ENCODE measurements at places on chromosomes 5 and 9. TPM values are rescaled to one million over a fixed set of nuclear protein-coding genes. Genes with fewer than 3 reads are reported as not detected.

DNA sequence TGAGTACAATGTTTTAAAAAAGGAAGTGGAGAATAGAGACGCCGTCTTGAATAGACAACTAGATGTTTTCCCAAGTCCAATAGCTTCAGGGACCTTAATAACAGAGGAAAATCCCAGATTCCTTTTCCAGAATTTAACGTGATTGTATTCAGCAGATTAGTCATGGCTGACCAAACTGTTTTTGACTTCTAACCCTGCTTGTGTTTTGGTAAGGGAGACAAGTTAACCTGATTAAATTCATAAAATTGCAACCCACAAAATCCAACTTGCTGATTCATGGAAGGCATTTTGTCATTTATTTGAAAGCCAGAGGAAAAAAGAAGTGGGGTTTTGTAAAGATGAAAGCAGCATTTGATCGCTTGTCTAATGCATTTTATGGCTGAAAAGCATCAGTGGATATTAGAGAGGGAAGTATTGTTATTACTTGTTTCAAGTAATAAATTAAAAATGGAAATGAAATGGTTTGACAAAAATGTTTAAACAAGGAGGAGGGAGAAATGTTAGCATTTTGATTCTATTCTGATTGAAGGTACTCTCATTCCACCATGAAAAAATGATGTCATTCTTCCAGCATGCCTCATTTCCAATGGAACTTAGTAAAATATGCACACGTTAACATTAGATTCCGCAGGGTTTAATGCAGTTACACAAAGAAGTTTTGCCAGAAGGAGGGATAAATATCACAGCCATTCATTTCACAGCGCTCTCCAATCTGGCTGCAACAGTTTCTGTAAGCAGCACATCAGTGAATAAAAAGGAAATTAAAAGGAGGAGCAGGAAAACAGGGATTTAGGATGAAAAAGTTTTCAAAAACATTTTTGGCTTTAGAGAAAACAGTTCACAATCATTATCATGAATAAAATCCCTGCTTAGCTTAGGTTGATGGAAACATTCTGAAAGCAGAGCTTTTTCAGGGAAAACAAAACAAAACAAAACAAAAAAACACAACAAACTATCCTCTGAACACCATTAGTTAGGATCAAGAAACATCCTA, 314.7 kb downstream of the PRR16 start:
- no peaks in the 10 kb centered on the region for H3K27me3 ChIP-seq
- H3K27ac ChIP-seq: no peak overlapping the region
- no peaks in the 10 kb centered on the region for H3K4me1 ChIP-seq

DNA sequence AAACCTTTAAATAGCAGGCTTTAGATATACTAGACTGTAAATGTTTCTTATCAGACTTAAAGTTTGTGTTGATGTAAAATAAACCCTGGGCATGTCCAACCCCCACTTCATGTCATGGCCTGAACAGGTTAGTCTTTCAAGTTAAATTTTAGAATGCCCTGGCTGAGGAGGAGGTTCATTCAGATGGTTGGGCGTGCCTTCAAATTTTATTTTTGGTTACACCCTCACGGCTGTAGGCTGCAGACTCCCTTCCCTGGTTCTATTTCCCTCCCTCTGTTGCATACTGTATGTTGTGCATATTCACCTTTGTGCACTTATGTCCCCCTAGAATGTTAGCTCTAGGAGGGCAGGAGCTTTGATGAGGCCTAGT, 5.3 kb upstream of the BICD2 start:
- no peak overlapping the region for H3K4me3 ChIP-seq
- peaks cover 6% of the 10 kb centered on the region for H3K4me1 ChIP-seq
- no peaks in the 10 kb centered on the region for H3K27me3 ChIP-seq
- no peak for DNase-seq
- H3K27ac ChIP-seq: no peak overlapping the region
- no peaks in the 10 kb centered on the region for H3K36me3 ChIP-seq

GRCh38 chr9:136004712-136005111, 43.5 kb upstream of the UBAC1 start:
- DNase-seq: no peak
- H3K27me3 ChIP-seq: no peaks in the 10 kb centered on the region
- peak overlapping the region; percentile 7 for H3K27ac ChIP-seq
- H3K36me3 ChIP-seq: no peaks in the 10 kb centered on the region
- H3K4me3 ChIP-seq: no peak overlapping the region

- no peaks in the 10 kb centered on the region for H3K4me1 ChIP-seq
- no peak overlapping the region for H3K27ac ChIP-seq
- no peak overlapping the region for H3K4me3 ChIP-seq
- DNase-seq: no peak
- no peaks in the 10 kb centered on the region for H3K36me3 ChIP-seq
Observed at GRCh38 chr9:116432051-116432450, 255.1 kb upstream of the TRIM32 start.

DNA sequence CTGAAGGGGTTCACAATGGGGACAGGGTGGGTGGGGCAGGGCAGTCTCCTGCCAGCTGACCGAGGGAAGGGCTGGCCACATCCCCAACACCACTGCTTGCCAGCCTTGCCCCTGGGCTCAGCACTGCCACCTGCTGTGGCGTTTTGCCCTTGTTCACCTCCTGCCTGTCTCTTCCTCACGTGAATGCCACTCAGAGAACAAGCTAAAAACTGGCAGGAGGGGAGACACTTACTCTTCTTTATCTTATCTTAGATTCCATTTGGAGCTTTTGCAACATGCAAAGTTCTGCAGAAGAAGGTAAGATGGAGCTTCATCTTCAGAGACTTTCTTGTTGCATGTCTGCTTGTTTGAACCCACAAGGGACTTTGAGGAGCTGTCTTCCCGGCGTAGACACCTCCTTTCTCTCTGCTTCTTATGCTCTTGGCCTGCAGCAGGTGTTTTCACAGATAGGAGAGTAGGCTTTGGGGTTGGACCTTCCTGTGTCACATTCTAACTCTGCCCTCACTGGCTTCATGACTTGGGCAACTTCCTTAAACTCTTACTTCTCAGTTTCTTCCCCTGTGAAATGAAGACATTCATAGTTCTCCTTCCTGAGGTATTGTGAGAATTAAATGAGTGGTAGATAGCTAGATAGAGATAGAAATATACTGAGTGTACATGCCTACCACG, 4.1 kb downstream of the LRSAM1 start:
- no peaks in the 10 kb centered on the region for H3K27me3 ChIP-seq
- no peak overlapping the region for H3K4me3 ChIP-seq
- no peak overlapping the region for H3K27ac ChIP-seq
- DNase-seq: no peak
- H3K4me1 ChIP-seq: peaks cover 5% of the 10 kb centered on the region

The STPG3 gene
- not detected for total RNA-seq

DNA sequence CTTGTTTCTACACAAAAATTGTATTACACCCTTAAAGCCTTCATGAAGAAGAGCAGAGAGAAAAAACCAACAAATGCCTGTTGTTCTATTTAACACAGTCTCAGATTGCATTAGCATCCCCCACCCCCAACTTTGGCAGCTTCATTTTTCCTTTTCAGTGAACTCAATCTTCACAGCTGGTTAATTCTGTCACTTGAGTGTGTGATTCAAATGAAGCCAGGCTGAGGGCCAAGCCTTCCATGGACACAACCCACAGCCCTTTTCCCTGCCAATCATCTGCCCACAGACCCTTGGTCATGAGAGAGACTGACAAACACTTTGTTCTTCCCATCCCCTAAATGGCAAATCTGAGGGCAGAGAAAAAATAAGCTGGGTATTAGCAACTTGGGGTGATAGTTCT, 217.5 kb upstream of the NMUR2 start:
- DNase-seq: no peak
- H3K27ac ChIP-seq: no peak overlapping the region
- no peak overlapping the region for H3K4me3 ChIP-seq
- no peaks in the 10 kb centered on the region for H3K27me3 ChIP-seq

DNA sequence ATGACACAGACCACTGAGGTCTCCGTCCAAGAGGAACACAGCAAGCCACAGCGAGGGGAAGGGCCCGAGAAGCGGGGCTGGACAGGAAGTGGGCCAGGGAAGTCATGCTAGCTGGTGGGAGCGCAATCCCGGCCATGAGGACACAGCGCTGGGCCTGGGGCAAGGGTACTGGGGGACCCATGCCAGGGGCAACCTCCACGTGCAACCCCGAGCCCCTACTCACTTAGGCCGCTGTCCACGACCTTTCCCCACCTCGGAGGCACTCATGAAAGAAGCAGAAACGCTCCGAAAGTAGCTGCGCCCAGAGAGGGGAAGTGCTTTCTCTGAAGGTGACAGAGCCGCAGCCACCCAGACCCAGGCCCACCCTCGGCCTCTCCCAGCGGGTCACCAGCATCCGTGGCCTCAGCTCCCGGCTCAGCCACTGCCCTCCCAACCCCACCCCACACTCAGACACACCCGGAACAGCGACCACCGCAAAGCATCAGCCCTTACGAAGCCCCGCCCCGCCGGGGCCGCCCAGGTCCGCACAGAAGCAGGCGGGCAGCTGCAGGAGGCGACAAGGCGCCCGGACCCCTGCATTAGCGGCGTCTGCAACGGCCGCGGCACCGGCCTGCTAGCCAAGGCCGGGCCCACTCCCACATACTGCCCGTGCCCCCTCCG, 782 bp downstream of the BICD2 start:
- peak overlapping the region; percentile 99 for H3K4me3 ChIP-seq
- peaks cover 23% of the 10 kb centered on the region for H3K4me1 ChIP-seq
- H3K27ac ChIP-seq: peak overlapping the region; percentile 69
- no peak for DNase-seq
- H3K36me3 ChIP-seq: no peaks in the 10 kb centered on the region

The FAXDC2 gene
- 43.9 TPM for total RNA-seq

The POLE3 gene
- total RNA-seq: 35.1 TPM

DNA sequence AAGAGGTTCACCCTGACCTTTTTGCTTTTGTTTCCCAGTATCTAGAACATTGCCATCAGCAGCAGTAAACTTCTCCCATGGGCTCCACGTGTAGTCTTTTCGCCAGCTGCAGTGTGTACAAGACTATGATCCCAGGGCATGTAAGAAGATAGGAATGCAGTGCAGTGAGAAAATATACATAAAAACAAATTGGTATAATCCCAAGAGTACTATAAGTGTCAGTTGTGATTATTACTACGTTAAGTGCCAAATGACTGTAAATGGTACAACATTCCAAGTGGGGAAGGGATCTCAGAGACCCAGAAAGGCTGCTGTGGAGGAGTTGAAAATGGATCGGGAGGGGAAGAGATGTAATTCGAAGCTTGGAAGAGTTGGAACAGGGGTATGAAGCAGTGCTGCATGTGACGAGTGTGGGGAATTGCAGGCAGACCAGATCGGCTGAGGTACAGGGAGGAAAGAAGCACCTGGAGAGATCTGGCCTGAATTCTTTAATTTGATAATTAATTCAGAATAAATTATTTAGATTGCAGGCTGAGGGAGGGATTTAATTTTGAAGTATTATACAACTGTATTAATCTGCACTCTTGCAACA, 95.1 kb downstream of the FBXL7 start:
- no peaks in the 10 kb centered on the region for H3K27me3 ChIP-seq
- no peak for DNase-seq
- H3K4me3 ChIP-seq: no peak overlapping the region
- H3K27ac ChIP-seq: no peak overlapping the region
- no peaks in the 10 kb centered on the region for H3K4me1 ChIP-seq

The CRB2 gene
- 2.3 TPM for total RNA-seq

- no peak overlapping the region for H3K4me3 ChIP-seq
- no peaks in the 10 kb centered on the region for H3K27me3 ChIP-seq
- H3K36me3 ChIP-seq: no peaks in the 10 kb centered on the region
- no peaks in the 10 kb centered on the region for H3K4me1 ChIP-seq
Observed at GRCh38 chr5:72224946-72225463, 95.0 kb downstream of the MRPS27 start.

GRCh38 chr5:167918813-167919483, 372.5 kb upstream of the WWC1 start:
- no peak for DNase-seq
- no peaks in the 10 kb centered on the region for H3K4me1 ChIP-seq
- no peak overlapping the region for H3K4me3 ChIP-seq
- no peak overlapping the region for H3K27ac ChIP-seq
- H3K36me3 ChIP-seq: no peaks in the 10 kb centered on the region

DNA sequence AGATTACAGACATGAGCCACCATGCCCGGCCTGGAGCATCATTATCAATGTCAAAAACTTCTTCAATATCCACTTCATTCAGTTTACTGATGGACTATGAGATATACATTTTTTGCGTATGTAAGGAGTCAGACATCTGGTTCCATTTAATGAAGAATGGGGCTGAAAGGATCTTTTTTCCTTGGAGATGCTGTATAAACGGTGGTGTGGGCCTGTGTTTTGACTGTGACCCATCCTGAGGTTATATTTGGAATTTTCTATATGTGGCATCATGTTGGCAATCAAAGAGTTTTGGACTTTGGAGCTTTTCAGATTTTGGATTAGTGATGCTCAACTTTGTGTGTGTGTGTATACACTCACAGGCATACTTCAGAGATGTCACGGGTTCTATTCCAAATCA, 85.7 kb upstream of the FBXL17 start:
- no peak for DNase-seq
- no peak overlapping the region for H3K4me3 ChIP-seq
- H3K27me3 ChIP-seq: no peaks in the 10 kb centered on the region
- H3K36me3 ChIP-seq: no peaks in the 10 kb centered on the region
- H3K4me1 ChIP-seq: no peaks in the 10 kb centered on the region
- no peak overlapping the region for H3K27ac ChIP-seq

DNA sequence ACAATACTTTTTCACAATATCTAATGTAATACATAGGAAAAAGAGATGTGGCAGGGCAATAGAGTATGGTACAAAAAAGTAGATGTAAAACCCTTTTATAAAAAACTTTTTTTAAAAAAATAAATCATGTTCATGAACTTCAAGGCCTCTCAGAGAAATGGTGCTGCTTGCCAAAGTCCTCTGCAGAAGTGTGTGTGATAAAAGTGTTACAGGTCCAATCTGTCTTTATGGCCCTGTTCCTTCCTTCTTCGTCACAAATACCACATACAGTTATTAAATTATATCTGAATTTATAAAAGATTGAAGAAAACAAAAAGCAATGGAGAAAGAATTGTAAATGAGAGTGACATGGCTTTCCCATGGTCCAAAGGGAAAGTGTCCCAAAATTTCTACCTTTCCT, 21.7 kb upstream of the CCNH start:
- no peaks in the 10 kb centered on the region for H3K4me1 ChIP-seq
- no peaks in the 10 kb centered on the region for H3K36me3 ChIP-seq
- no peak overlapping the region for H3K4me3 ChIP-seq
- no peak overlapping the region for H3K27ac ChIP-seq
- DNase-seq: no peak
- no peaks in the 10 kb centered on the region for H3K27me3 ChIP-seq

DNA sequence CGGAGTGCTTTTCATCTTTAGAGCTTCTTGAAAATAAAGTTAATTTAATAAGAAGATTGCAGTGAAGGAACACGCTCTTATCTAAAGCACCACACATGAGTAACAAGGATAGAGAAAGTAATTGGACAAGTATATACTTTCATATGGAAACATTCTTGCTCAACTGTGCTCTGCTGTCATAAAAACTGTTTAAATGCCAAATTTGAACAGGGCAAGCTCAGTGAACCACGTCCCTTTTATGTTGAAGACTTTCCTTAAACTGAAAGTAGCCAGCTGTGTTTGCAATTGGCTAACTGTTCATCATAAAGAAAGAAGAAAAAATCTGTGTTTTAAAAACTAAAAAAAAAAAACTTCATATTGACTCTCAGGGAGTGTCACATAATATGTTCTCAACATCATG, 1610.7 kb upstream of the C9orf72 start:
- no peak overlapping the region for H3K27ac ChIP-seq
- DNase-seq: no peak
- no peaks in the 10 kb centered on the region for H3K36me3 ChIP-seq
- no peaks in the 10 kb centered on the region for H3K4me1 ChIP-seq

GRCh38 chr9:134525841-134526583, 115.6 kb upstream of the COL5A1 start:
- H3K27me3 ChIP-seq: no peaks in the 10 kb centered on the region
- no peaks in the 10 kb centered on the region for H3K4me1 ChIP-seq
- H3K36me3 ChIP-seq: no peaks in the 10 kb centered on the region
- peak; percentile 45 for DNase-seq
- peak overlapping the region; percentile 4 for H3K4me3 ChIP-seq
- H3K27ac ChIP-seq: no peak overlapping the region
